ENCODE measurements at places on chromosomes 1 and 21. TPM values are rescaled to one million over a fixed set of nuclear protein-coding genes. Genes with fewer than 3 reads are reported as not detected.

The MSH4 gene
- total RNA-seq = 0.31 TPM

The CR1L gene
- total RNA-seq = 0.21 TPM

The NID1 gene
- total RNA-seq = 6.1 TPM

The FCAMR gene
- total RNA-seq = not detected
